ENCODE measurements at places on chromosomes 3 and 15.

GRCh38 chr3:61989681-61990080 is 383.7 kb downstream of the FEZF2 start:
- DNase-seq: no peak

- no peak for DNase-seq
Measured at GRCh38 chr15:50353251-50353974, 1.6 kb downstream of the GABPB1 start.

DNA sequence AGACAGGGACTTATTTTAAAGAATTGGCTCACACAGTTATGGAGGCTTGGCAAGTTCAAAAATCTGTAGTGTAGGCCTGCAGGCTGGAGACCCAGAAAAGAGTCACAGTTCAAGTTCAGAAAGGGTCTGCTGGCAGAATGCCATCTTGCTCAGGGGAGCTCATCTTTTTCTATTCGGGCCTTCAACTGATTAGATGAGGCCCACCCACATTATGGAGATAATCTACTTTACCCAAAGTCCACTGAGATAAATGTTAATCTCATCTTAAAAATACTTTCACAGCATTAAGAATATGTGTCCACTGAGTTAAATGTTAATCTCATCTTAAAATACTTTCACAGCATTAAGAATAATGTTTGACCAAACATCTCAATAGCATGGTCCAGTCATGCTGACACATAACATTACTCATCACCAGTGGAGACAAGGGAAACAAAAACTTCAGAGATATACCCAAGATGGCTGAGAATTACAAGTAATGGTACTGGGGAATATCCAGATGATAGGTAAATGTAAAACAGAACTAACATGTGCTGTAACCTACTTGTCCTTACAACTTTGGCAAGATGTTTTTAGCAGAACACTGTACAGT is 74.3 kb upstream of the STAC start:
- DNase-seq: no peak

DNA sequence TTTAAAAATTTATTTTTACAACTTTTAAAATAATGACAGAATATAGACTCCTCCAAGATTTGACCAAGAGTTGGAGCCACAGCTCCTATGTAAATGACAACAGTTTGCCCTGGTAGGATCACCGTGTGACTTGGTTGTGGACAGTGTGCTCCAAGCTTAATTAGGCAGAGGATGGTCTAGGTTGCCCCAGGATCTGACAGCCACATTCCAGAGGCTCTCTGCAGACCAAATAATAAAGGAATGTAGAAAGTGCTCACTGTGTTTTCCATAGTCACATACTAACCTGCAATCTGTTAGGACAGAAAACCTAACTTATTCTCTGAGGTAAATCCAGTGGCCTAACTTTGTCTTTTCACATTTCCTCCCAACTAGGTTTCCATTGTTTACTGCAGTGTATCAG is 59.0 kb downstream of the GPD1L start:
- DNase-seq: no peak

DNA sequence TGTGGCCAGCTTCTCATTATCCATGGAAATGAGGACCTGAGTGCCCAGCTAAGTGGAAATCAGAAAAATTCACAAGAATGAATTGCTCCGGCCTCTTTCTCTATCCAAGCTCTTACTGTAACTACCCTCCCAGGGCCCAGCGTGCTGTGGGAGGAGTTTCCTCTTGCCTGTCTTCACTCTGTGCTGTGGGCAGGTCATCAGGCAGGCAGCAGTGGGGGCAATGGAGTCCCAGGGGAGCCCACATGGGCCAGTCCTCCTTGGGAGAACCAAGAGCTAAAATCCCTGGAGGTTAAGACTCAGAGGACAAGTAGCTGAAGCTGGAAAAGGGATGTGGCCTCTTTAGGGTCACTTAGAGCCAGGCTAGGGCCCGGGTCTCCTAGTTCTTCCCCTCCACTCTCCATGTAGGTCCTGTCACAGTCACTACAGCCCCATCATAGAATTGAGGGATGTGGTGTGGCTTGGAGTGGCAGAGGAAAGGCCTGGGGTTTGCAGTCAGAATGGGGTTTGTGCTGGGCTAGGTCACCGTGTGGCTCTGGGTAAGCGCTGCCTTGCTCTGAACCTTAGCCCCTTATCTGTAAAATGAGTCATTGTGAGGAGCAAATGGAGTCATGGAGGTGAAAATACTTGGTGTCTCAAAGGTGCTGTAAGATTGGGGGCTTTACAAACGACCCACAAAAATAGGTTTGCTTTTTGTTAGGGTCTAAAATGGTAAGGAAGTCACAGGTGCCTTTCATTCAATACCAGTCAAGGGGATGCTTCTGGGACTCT is 3.7 kb downstream of the GASK1A start:
- no peak for DNase-seq

- no peak for DNase-seq
Measured at GRCh38 chr3:45333549-45333948, 54.8 kb upstream of the LARS2 start.

DNA sequence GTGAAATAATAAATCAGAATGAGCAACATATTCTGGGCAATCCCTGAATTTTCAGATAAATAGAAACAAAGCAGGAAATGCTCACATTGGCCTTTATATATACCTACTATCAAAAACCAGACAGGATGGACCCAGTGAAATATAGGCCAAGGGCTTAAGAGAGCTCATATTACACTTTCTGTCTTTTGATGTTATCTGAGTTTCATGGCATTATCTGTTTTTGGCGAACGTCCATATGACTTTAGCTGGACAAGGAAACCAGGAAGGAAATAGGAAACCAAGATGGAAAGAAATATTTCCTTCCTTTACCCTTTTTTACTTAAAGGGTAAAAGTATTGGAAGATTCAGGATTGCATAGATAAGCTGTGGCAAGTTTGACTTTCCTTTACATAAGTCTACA is 274.8 kb downstream of the THSD4 start:
- no peak for DNase-seq

DNA sequence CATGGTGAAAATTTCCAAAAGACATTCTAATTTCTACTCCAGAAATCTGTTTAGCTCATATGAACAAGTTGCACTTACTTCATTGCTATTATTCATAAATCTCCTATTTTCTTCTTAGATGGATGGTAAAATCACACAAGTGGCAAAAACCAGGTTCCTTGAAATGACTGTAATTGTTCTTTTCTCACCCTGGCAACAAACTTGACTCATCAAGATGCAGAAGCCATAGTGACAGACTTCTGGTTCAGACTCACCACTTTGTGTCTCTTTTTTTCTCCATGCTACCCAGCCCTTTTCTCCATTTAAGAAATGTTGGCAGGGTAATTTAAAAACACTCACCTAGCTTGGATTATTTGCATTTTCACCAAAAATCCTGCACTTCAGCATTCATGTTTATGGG is 82.1 kb downstream of the LRRC28 start:
- DNase-seq: no peak

- DNase-seq: no peak
Measured at GRCh38 chr3:170555329-170555728, 30.5 kb downstream of the SLC7A14 start.

DNA sequence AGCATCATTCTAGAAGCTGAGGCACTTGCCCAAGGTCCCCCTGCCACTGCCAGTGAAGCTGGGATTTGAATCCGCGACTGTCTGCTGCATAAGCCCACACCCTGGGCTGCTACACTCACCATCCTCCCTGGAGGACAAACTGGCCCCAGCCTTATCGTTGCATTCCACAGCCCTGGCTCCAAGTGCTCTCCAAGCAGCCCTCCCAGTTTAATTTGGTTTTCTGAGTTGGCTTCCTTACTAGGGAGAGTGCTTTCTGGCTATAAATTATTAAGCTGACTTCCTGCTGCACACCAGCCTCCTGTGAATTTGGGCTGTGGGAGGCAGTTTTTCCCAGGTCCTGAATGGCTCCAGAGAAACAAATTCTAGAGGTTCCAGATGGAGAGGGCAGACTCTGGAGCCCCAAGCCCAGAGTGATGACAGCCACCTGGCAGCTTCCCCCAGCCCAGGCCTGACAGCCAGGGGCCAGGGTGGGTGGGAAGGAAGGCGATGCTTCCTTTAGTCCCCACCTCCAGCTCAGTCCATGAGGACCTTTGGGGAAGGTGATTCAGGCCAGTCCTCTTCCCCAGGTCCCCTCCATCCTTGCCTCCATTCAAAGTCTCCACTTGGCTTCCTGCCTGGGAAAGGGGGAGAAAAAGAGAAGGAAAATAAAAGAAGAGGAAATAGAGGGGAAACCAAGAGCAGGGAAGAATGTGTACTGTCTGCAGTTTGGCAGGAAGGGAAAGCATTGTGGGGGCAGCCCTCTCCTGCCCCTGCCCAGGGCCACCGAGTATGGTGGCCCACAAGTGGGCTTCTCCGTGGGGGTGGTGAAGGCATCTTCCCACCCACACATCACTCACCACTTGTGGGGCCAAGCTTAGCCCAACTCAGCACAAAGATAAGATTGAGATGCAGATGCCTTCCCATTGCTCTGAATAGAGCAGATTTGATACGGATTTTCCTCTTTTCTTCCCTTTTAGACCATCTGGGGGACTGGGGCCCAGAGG is 69.6 kb downstream of the SEMA5B start:
- DNase-seq: no peak

DNA sequence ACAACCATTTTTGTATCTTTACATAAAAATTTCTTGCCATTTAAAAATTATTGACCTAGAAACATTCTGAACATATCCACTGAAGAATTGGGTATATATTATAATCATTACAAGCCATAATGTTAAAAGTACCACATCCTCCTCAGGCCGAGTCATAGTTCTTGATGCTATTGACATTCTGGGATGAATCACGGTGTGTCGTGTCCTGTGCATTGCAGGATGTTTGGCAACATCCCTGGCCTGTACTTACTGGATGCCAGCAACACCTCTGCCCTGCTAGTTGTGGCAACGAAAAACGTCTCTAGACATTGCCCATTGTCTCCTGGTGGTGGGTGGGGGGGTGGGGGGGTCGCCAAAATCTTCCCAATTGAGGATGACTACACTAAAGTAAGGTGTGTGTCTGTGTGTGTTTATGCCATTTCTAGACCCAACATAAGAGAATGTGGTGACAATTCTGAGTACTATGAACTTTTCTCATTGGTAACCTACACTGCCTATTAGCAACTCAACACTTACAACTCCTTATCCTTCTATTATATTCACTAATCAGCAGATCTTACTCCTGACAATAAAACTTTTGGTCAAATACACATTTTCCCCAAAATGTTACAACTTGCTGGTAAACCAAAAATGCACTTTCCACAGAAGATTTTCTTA is 471.6 kb downstream of the FOXP1 start:
- no peak for DNase-seq

DNA sequence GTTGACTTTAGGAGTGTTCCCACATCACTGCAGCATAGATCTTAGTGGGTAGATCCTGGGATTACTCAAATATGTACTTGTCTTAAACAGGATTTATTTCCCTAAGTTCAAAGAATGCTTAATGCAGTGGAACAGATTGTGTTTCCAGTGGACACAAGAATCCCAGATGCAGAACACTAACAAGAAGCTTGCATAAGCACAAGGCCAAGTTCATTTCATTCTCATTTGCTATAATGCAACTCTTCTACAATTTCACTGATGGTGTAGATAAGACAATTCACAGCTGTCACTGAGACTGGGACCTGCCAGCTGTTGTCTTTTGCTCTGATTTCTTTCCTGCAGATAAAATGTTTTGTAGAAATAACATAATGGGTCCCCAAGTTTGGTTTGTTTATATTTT is 225.6 kb downstream of the NFKBIZ start:
- DNase-seq: no peak

- DNase-seq: no peak
Measured at GRCh38 chr3:5489536-5489935, 302.0 kb downstream of the EDEM1 start.

DNA sequence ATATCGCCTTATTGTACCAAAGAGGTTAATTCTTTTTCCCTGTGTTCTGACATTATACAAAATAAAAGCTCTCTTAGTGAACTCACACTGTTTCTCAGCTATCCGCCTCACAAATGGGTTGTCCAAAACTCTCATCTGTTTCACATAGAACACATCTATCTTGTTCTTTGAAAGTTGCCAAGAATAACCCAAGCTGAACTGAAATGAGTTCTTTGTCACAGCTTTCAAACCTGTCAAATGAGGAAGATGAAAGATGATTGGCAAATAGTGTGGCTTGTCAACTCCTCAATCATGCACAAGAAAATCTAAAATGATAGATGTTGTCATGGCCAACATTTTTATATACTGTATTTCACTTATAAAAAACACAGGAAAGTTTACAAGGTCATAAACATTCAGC is 168.1 kb upstream of the OSTN start:
- DNase-seq: no peak

DNA sequence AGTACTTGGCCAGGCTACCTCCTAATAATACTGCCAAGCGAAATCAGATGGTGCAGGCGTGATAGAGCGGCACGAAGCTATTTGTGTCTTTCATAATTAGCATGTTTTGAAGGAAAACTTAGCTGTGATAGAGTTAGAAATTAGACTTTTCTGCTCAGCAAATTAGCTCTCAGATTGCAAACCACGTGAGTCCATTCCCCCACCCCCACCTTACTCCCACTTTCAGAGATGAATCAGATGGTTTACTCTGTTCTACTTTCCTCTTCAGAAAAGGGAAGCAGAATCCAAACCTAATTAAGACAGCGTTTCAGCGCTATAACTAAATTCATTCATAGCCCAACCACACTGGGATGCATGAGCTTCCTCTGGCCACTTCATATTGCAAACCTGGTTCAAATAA is 214.6 kb downstream of the SLCO3A1 start:
- no peak for DNase-seq

- no peak for DNase-seq
Measured at GRCh38 chr3:104909198-104909597, 457.5 kb upstream of the ALCAM start.

DNA sequence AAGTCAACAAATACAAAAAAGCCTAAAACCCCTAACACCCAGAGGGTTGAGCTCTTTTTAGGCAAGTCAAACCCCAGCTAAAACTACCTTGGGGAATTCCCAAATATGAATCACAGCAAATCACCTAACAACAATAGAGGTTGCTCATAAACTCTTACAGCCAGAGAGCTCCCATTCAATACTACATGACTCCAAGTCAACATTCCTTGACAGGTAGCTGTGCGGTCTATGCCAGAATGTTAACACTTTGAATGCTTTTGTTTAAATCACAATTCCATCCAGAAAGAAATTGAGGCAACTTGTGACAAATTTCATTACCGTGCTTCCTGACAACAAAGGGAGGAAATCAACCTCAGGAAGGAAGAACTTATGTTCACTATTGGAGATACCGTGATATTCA is 7.5 kb upstream of the UACA start:
- no peak for DNase-seq

GRCh38 chr15:31263751-31264558 is 62.7 kb upstream of the KLF13 start:
- peak; percentile 83 for DNase-seq

DNA sequence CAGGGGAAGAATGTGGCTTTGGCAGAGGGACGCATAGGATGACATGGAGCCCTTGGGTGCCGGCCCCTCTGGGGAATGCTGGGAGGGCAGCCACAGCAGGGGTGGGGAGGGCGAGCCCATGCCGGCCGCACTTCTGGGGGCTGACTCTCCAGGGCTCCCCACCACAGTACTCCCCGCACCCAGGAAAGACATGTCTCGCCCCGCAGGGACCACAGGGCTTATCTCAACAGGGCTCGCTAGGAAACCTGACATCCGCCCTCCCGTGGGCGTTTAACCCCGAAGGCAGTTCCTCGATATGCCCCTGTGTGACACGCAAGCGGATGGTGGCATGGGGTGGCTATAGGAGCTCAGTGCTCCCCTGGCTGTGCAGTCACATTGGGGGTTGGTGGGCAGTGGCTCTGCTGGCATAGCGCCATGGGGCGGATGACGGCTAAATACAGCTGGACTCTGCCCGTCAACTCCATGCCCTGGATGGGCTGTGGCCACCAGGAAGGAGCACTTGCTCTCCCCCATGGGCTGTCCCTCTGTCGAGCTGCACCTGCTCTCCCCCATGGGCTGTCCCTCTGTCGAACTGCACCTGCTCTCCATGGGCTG is 141.4 kb downstream of the ADAMTS17 start:
- DNase-seq: no peak

Measured in stimulated activated naive B cell treated with anti-CD40 and anti-IgM and Interleukin-4, amounts not matched to agents 10 μg/mL and 1 μg/mL and 100 μg/mL, for 72 hours (primary cell).